ENCODE measurements at places on chromosomes 5 and 9.

DNA sequence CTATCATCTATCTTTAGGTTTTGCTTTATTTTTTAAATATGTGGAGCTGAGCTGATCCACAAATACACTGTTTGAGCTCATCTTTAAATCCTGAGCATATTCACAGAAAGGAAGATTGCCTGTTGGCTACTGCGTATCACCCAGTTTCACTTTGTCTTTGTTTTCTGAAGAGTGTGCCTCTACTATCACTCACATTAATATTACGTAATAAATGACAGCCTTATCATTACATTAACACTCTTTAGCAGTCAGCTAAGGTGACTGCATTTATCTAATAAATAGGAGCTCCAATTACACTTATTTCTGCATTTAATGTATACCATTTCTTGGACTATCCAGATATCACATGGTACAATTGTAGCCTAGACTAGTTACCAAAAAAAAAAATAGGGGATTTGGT, 511.7 kb downstream of the NR2F1-AS1 start:
- no peak for DNase-seq

GRCh38 chr5:179219661-179220620, 125.3 kb downstream of the ADAMTS2 start:
- DNase-seq: no peak

DNA sequence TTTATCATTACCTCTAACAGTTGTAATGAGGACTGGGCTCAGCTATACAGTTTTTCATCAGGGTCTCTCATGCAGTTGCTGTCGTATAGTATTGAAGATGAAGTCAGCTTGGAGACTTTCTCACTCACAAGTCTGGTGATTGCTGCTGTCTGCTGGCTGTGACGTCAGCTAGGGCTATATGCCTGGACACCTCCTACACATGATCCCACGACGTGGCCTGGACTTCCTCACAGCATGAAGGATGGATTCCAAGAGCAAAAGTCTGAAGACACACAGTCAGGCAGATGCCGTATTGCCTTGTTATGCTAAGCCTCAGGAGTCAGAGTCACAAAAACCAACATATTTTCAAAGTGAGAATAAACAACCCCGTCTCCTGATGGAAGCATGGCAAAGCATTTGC, 193.3 kb downstream of the LURAP1L start:
- DNase-seq: no peak

- no peak for DNase-seq
These were observed 510.9 kb downstream of the ZNF608 start for GRCh38 chr5:124235576-124235975.

- DNase-seq: no peak
These were observed 181.0 kb upstream of the PITX1 start for GRCh38 chr5:135214897-135215616.

DNA sequence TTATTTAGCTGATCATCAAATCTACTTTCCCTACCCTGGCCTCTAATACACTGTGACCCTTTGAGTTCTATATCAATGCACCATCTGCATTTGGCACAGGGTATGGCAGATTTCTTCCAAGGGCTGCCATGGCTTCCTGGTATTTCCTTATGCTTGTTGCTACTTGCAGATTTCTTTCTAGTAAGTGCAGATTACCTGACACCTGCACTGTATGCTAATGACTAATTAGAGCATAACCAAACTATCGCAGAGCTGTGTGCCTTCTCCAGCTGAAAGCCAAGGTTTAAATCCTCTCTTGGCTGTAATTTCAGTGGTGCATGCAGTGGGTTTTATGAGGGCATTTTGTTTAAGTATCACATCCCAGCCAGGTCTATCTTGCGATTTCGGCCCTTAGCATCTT, 293.7 kb downstream of the KIF4B start:
- DNase-seq: no peak

DNA sequence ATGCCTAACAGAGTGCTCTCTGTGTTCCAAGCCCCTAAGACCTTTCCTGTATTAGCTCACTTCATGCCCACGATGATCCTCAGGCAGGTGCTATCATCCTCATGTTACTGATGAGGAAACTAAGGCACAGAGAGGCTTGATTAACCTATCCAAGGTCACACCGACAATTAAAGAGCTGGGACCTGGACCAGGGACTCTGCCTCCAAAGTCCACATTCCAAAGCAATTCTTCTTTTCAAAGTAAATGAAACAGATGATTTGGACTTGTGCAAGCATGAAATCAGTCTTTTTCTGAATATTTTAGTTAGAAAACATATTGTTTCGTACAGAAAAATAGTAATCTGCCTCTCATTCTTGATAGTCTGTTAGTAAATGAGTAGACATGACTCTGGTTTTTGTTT, 18.1 kb upstream of the RASEF start:
- no peak for DNase-seq

- DNase-seq: no peak
These were observed 937 bp upstream of the HMGCR start for GRCh38 chr5:75335952-75336614.

GRCh38 chr5:2524620-2525019, 226.9 kb downstream of the IRX2 start:
- no peak for DNase-seq

DNA sequence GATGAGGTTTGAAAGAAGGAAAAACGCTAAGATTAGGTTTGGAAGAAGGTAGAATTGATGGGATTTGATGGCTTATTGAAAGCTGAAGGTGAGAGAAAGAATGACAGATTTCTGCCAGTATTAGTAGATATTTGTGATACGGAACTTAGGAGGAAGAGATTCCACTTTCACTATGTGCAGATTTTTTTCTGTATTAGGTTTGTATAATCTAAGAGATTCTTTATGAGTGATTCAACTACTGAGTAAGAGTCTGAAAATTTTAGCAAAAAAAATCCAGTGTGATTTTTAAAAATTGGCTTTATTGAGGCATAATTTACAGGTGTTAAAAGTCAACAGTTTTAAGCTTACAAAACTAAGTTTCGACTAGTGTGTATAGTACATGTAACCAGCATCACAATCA, 54.1 kb downstream of the AP3S1 start:
- no peak for DNase-seq

DNA sequence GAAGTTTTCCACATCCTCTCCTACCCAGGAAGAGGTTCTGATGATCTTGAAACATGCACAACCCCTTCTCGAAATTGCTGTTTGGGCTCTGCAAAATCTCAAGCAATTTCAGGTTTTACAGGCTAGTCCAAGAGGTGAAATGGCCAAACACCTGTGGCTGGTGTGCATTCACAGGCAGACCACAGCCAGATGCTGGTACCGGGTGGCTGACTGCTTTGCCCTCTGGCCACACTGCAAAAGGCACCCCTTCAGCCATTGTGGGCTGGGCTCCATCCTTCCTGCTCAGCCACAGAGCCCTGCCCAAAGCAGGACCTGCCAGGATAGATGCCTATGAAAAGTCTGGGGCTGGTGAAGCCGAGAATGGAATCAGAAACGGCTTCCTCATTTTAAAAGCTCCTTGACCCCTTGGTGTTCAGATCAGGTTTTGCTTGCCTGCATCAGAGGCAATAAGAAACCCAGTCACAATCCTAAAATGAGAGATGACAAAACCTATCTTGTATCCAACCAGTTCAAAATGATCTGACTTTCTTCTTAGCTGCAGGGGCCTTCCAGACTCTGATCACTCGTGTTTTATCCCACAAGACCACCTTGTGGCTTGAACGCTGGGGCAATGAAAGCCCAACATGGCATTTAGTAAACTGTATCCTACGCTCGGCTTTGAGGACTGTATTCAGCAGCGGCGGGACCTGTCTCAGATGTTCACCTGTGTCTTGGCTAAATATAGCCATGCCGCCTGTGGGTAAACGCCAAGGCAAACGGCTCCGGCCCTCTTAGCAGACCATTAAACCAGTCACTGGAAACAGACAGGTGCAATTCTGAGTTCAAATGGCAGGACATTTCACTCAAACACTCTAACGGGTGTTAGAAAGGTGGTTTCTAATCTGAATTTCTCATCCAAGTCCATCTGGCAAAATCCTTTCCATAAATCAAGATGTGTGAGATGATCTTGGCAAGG, 49.6 kb downstream of the EPB41L4B start:
- DNase-seq: no peak

DNA sequence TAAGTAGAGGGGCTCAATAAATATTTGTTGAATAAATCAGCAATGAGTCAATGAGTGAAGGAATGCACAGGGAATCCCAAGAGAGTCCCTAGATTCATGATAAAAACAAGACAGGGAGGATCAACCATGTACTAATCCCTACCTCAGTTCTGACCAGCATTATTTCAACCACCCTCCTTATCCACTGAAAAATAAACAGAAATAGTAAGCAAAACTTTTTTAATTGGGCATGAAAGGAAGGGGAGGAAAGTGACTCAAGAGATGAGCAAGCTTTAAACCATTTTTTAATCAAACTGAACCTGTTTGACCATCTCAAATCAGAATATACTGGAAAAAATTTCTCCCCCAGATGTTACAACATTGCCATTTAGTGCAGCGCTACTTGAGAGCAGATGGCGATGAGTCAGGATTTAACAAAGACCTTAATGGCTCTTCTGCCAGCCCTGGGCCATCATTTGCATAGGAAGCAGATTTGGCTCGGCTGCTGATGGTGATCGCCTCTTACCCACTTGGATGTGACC, 194.8 kb upstream of the SLC30A5 start:
- no peak for DNase-seq

- DNase-seq: no peak
These were observed 41.6 kb downstream of the TRIO start for GRCh38 chr5:14184725-14185124.

DNA sequence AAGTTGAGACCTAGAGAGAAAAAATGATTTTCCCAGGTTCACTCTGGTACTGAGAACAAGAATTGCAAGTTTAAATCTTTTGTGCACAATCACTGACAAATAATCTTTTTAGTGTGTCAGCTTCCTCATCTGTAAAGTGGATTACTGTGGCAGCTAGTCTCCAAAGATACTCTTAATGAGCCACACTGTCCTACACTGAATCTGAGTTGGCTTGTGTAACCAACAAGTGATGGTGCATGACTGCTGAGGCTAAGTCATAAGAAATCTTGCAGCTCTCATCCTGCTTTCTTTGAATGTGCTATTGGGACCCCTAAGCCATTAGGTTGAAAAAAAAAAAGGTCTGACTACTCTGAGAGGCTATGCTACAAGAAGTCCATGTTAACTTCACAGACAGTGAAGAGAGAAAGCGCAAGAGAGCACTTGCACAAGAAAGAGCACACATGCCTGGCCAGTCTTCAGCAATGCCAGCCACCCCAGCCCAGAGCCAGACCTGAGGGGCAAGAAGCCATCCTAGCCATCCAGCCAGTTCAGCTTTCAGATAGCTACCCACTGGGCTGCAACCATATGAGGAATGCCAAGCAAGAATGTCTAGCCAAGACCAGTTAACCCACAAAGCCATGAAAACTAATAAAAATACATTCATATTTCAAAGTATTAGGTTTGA, 419.4 kb downstream of the RAB3C start:
- no peak for DNase-seq

- DNase-seq: no peak
These were observed 10.8 kb downstream of the C5orf15 start for GRCh38 chr5:133957591-133957990.

DNA sequence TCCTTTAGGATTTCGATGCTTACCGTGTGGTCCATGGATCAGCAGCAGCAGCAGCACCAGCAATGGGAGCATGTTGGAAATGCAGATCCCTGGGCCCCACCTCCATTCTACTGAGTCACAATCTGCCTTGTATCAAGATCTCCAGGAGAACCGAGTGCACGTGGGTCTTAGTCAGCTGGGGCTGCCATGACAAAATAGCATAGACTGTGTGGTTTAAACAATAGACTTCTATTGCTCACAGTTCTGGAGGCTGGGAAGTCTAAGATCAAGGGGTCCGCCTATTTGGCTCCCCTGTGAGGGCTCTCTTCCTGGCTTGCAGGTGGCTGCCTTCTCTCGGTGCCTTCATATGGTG, 1.3 kb upstream of the PROP1 start:
- DNase-seq: no peak
